ENCODE measurements at places on chromosomes 7 and 10.

- no peak for DNase-seq
These were observed 731.0 kb upstream of the GALNT17 start for GRCh38 chr7:70400829-70401380.

- no peak for DNase-seq
These were observed 4.4 kb upstream of the MALSU1 start for GRCh38 chr7:23294549-23295400.

- DNase-seq = no peak
These were observed 621.3 kb downstream of the KCNMA1 start for GRCh38 chr10:77016278-77016815.

DNA sequence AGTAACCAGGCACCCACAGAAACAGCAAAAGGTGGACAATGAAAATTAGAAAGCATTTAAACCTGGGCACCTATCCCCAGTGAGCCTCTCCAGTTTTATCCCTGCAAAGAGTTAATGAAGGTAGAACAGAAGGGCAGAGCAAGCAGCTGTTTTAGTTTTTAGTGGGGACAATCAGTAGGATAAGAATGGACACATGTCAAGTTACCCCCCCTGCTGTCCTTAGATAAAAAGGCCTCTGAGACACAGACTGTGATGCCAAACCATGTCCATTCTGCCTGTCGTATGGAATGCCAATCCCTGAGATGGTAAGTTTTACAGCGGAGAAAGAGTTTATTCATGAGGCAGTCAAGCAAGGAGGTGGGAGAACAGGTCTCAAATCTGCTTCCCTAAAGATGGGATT, 162.6 kb upstream of the AGR3 start:
- DNase-seq = no peak

DNA sequence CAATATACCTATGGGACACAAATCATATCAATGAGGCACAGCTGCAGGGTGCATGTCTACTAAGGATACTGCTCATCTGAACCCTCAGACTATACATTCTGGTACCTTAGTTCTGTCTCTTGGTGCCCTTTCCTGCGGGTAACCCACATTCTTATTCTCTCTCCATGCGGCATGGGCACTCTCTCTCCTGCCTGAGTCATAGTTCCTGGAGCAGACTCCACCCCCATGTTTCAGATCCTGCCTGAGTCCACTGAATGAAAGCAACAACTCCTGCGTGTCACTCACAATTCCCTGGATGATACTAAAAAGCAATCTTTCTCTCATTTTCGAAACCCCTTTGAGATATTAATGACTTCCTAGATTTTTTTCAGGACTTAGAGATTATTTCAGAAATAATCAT, 653.1 kb upstream of the C7orf33 start:
- DNase-seq = no peak

DNA sequence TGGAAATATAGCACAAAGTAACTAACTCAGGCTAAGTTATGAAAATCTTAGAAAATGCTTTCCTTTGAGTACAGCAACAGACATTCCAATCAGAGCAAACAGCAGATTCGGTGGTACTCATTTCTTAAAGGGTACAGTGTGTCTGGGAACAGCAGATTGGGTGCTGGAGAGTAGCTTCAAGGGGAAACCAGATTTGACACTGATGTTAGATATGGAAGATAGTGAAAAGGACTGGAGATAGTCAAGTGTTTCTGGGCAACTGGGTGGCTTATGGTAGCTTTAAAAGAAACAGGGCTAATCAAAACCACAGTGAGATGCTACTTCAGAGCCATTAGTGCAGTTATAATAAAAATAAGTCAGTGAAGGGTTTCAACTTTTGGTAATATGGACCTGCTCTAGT, 12.1 kb upstream of the UMAD1 start:
- DNase-seq = no peak

DNA sequence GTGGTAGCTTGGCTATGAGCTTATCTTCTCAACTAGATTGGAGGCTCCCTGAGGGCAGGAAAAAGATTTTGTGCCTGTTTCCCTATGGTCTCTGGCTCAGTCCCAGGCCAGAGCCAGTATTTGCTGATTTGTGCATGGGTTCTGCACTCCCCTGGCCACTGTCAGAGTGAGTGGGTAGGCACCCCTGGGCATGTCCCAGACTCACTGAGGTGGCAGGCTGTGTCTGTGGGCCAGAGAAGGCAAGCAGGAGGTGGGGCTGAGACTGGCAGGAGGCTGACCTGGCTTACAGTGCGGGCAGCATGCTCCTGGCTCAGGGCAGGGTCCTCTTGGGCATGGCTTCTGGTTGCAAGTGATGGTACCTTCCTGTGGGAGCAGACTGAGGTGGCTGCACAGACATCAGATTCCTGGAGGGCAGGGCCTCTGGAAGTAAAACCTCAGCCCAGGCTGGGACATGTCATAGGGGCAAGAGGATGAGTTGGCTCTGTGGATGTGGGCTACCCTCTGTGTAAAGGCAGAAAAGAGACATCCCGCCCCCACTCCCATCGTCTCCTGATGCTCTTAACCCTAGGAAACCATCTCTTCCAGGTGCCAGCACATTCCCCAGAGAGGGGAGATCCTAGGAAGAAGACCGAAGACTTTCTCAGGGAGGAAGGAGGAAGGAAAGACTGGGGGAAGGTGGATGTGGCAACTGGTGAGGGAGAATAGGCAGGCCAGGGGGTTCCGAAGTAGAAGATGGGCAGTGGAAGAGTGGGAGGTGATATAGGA, 4.3 kb downstream of the KCP start:
- DNase-seq = peak; percentile 11

DNA sequence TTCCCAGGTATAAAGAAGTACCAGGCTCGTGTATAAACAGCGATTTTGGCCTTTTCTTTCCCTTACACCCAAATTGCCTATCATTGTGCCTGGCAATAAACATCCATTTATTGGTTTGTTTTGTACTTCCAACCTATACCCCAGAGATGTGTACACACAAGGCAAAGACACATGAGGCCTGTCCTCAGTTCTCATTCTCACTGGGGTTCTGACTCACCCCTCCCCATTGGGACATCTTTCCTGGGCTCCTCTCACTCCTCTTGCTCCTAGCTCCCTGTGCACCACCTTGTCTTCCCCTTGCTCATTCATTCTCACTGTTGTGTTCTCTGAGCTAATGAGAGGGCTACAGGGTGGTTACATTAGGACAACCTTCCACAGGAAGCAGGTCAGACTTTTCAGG, 240.7 kb downstream of the ANK3 start:
- DNase-seq = no peak

- no peak for DNase-seq
These were observed 105.0 kb upstream of the NPY start for GRCh38 chr7:24178811-24179570.

- DNase-seq = no peak
These were observed 208.2 kb downstream of the TFEC start for GRCh38 chr7:115822380-115822779.

GRCh38 chr10:11205030-11205772, 187.5 kb downstream of the CELF2 start:
- DNase-seq = no peak

DNA sequence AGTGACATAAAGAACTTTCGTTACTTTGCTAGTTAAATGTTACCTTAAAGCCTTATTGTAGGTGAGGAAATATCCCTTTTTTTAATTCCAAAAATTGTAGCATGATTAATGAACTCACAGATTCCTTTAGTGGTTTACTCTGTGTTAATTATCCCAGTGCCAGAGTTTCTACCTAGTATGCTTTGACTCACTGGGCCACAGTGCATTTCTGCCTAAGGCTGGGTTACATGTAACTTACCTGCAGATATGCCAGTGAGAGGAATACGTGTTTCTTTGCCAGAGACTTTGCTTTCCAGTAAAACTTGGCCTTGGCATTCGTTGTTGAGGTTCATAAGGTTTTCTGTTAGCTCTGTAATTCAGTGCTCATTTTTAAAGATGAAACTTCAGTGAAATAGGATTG, 380.8 kb upstream of the LRGUK start:
- DNase-seq = no peak

- no peak for DNase-seq
These were observed 68.4 kb downstream of the HACD1 start for GRCh38 chr10:17548770-17549169.

DNA sequence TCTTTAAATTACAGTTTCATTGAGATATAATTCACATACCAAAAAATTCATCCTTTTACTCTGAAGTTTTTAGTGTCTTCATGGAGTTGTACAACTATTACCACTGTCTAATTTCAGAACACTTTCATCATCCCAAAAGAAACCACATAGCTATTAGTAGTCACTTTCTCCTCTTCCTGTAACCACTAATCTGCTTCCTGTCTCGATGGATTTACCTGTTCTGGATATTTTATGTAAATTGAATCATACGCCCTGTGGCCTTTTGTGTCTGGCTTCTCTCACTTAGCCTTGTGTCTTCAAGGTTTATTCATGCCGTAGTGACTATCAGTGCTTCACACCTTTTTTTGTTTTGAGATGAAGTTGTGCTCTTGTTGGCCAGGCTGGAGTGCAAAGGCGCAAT, 135.5 kb downstream of the DOCK1 start:
- no peak for DNase-seq

GRCh38 chr10:50439187-50439586, 184.6 kb downstream of the SGMS1 start:
- DNase-seq = no peak

DNA sequence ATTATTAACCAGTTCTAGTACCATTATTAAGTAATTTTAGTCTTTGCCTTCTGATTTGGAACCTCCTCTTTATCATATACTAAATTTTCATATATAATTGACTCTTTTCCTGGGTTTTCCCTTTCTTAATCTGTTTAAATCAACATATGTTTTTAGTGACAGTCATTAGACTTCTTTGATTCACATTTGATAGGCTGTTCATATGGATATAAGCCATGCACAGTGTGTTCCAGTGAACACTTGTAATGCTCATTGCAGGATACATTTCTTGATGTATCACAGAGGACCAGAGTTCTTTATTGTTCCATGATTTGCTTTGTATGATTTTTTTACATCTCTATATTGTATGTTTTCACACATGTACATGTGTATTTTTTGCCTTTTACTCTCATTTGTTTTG, 114.0 kb downstream of the MLLT10 start:
- no peak for DNase-seq

DNA sequence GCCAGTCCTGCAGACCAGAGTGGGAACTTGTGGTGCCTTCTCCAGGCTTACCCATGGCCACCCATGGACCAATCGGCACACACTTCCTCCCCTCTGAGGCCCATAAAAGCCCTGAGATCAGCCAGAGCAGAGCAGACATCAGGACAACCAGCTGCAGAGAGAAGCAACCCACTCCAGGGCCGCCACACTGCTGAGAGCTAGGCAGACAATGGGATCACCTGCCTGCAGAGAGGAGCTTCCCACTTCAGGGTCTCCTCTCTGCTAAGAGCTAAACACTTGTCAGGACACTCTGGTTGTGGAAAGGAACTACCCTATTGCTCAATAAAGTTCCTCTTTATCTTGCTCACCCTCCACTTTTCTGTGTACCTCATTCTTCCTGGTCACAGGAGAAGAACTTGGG, 34.0 kb downstream of the C7orf25 start:
- DNase-seq = no peak

DNA sequence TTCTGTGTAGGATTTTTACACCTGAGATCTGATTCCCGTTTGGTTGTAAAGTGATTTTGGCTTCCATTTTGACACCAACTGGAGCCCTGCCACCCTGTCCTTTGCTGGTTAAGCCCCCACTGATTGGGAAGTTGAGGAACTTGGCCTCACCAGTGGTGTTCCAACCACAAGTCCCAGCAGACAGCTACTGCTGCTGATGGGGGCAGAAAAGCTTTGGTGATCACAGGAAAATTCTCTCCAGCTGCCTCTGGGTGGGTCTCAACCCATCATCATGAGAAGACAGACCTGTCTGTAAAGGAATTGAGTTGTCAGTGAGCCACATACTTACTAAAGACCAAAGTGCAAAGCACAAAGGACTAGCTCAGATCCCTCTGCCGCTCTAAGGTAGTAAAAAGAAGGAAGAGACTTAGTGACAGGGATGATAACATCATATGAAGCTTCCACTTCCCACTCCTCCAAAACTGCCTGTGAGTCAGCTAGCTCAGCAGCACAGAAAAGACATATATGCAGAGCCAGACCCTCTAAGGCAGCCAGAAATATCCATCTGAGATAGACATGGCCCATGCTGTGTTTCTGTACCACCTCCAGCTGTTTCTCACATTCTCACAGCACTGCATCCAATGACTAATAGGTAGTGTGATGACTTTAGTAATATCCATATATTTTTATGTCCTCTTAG, 22.4 kb upstream of the LRRC17 start:
- no peak for DNase-seq

- DNase-seq = no peak
These were observed 325.9 kb upstream of the SEMA3D start for GRCh38 chr7:85512790-85513189.

GRCh38 chr7:66250711-66251110, 45.6 kb downstream of the TPST1 start:
- no peak for DNase-seq

- DNase-seq = peak; percentile 93
These were observed 123.9 kb downstream of the CACNA2D1 start for GRCh38 chr7:82319674-82320118.

DNA sequence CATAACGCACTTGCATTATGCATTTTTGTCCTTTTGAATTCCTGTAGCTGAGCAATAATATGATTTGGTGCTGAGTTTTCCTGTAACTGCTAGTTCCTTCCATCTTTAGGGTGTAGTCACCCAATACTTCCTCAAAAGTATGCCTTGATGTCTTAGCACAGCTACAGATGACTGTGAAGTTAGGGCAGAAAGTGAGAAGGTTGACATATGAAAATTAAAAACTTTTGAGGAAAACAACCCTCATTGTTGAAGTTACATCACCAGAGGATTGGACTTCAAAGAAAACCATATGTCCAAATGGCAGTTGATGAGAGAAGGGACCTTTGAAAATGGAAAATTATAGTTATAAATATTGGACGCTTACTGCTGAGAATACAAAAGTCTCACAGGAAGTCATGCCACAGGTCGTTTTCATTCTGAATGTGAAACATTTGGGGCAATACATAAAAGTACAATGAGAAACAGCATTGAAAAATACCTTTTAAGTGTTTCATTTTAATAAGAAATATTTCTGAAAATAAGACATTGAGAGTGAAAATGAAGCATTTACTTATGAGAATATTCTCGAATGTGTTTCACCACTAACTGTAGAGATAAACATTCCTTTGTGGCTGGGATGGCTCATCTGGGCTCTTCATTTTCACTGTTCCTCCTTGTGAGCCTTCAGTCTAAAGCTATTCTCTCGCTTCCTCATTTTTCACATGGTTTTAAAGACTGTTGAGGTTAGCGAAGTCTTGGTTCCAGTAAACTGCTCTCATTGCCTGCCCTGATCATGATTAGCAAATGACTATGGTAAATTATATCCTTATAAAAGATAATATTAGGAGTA, 61.4 kb upstream of the NME8 start:
- no peak for DNase-seq

- DNase-seq = no peak
These were observed 50.0 kb downstream of the NKX6-2 start for GRCh38 chr10:132735923-132736391.

DNA sequence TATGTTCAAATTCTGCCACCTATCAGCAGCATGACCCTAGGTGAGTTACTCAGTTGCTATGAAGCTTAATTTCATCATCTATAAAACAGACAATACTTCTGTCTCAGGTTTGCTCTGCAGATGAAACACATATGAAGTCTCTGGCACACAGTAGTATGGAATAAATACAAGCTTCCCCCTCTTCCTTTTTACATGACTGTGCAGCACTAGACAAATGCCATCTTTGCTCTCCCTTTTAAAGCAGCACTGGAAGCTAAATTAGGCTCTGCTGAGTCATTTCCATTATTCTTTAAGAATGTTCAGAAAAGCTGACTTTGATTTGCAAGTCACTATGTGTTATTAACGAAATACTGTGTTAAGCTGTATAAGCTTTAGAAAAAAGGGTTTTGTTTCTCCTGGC, 40.7 kb upstream of the ANAPC16 start:
- no peak for DNase-seq
